Substantia nigra (tissue), 51 donors: ENCODE measurements at places on chromosomes 11 and 22.

DNA sequence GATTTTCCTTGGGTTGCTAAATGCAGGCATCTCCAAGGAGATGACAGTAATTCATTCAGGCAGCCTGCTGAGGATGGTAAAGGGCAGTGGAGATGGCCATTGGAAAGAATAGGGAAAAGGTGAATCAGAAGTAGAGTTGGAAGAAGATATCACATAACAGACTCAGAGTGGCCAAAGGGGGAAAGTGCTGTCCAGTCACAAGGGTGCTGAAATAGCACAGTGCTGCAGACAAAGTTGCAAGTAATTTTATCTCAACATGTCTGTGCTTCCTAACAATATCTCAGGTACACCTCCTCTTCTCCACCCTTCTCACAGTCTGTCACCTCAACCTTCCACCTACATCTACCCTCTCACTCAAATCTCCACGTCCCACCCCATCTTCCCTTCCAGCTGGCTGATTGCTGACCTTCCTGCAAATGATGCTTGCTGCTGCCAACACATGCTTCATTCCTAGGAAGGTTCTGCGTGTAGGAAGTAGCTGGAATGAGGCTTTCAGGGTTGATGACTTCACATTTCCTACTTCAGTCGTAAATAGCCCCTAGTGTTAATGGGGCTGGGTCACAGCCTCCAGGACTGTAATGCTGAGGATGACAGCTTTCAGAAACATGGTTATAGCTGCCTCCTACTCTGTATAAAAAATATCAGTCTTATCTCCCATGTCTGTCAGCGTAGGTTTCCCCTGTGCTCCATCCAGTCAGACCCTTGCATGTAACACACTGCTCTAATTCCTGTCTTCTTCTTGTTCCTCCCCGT, 123.9 kb downstream of the CTNND1 start:
- DNase-seq, result no peak

GRCh38 chr22:22711532-22711913, 67.1 kb downstream of the GGTLC2 start:
- no peak for DNase-seq

- DNase-seq, result no peak
Measured at GRCh38 chr11:299951-300735, 817 bp upstream of the IFITM5 start.

DNA sequence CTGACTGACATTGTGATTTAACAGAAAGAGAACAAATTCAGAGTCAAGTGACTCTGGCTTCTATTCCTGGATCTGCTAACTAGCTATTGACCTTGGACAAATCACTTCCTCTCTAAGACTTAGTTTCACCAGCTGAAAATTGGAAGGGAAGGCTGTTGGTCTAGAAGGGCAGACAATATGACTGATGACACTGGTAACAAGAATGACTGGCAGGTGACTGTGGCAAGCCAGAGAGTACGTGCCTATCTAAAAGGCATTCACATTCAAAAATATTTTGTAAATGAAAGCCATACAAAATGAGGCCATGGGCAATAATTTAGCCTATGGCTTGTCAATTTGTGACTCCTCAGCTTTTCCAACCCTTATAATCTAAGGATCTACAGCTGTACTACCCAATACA, 23.5 kb downstream of the SERGEF start:
- DNase-seq, result no peak

DNA sequence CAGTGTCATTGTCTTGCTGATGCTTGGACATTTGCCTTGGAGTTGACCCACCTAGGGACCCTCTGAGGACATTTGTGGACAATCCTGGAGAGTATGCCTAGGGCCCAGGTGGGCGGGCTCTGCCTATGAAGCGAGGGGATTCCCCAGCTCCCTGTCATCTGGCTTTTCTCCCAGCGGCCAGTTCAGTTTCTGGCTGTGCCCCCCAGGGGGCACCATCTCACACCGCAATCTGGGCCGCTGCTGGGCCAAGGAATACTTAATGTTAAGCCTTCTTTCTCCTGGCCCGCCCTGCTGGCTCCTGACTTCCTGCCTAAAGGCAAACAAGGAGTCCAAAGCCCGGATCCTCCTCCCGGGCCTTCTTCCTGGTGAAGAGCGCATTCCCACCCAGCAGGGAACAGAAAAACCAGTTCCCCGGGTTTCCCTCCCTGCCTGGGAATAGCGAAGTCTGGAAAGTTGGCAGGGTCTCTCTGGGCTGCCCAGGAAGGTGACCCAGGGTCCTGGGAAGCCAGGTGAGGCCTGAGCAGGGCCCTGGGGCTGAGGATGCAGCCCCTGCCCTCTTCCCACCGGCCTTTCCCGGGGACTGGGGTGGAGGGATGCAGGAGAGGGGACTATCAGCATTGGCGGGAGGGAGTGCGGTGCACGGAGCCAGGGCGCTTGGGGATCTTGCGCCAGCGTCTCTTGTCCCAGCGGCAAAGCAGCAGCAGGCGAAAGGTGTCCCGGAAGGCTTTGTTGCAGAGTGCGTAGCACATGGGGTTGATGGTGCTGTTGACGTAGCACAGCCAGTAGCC, 11.9 kb downstream of the CHRM1 start:
- DNase-seq, result peak; percentile 24

DNA sequence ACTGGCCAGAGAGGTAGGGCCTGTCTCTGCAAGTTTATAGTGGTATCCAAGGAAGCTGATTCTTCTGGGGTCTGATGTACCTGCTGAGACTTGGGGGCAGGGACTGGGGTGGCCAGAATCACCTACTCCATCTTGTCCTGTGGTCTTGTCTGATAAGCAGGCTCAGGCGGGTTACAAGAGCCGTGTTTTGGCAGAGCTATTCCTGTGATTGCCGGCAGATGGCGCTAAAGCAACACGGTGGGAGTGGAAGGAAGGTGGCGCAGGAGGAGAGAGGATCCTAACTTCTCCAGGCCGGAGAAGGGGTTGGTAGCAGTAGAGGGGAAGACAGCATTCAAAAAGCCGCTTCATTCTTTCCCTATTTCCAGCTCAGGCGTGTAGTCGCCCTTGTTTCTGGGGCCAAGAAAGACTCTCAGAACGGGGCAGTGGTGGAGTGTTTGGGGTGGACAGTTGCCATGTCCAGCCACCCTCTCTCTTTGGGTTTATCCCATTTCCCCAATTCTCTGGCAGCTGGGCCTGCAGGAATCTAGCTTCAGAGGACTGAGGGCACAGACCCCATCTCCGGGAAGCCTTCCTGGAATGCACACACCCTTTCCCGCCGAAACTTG, 15.1 kb downstream of the CHRM1 start:
- peak; percentile 19 for DNase-seq

- peak; percentile 76 for DNase-seq
Measured at GRCh38 chr22:29346659-29347058, 31.2 kb upstream of the RASL10A start.

DNA sequence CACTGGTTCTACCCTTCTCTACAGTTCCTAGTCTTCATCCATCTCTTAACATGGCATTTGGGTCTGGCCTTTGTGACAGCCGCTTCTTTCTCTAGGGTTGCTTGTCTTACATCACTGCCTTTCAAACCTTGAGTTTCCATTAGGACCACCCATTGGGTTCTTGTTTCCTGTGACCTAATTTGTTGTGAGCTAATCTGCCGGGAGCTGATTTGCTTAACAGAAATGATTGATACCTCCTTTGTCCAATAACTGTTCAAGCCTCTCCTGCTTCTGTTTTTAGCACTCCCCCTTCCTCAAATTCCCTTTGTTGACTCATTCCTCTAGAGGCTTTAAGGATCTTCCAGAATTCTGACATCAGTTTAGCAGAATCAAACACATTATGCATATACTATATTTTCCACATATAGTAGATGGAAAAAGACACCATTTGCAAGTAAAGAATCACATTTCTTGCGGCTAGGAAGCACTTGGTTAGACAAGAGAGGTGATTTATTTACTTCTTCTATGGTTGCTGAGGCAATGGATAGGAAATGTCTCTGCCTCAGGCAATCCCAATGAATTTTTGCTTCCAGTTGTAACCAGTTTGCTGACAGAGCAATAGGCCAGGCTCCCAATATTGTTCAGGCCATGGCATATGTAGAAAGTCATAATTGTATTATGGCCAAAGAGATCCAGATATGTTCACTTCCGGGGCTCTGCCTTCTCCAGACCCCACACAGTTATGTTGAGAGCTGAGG, 130.7 kb downstream of the SNX19 start:
- no peak for DNase-seq

GRCh38 chr22:25742918-25743708, 1.1 kb downstream of the MYO18B start:
- no peak for DNase-seq

DNA sequence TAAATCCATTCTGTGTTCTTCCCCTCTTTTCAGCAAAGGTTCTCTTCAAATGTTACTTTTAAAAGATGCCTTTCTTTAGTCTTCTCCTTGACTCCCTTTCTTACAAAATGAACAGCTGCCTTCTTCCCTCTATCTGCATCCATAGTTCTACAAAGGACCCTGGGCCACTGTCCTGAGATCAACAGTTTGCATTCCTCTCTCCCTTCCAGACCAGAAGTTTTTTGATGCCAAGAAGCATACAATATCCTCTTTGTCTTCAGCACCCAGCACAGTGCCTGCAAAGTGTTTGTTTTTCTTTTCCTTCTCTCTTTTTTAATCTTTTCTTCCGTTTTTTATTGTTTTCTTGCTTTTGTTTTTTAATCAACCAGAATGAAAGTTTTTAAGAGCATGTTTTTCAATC, 183.5 kb upstream of the SNX19 start:
- DNase-seq, result no peak

- DNase-seq, result no peak
Measured at GRCh38 chr11:87063982-87064381, 26.2 kb downstream of the TMEM135 start.

DNA sequence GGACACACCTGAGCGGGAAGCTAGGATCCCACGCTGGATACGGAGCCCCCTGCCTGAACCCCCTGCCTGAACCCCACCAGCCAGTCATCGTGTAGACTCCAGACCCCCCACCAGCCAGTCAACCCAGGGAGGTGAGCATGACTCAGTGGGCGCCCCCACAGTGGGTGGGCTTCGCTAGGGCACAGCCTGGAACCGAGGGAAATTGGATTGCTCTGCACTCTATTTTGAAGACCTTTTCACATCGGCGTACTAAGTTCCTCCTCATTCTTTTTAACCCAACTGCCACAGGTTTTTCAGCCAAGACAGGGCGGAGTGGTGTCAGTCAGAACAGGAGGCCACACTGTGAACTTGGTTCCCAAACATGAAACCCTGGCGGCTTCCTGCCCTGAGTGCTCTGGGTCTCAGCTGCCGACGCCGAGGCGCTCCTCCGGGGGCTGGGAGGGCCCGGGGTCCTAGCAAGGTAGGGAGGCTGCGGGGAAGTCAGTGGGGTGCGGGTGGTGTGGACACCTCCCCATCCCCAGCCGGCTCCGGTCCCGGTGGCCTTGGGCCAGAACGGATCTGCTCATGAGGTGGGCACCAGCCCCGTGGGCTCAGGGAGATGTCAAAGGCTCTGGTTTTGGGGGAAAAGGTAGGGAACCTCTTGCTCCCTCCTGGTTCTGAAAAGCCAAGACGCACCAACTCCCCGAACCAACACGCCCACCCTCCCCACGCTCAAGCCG, 57.0 kb downstream of the BRD1 start:
- no peak for DNase-seq

GRCh38 chr11:923691-924405, 1.8 kb upstream of the AP2A2 start:
- DNase-seq, result no peak

DNA sequence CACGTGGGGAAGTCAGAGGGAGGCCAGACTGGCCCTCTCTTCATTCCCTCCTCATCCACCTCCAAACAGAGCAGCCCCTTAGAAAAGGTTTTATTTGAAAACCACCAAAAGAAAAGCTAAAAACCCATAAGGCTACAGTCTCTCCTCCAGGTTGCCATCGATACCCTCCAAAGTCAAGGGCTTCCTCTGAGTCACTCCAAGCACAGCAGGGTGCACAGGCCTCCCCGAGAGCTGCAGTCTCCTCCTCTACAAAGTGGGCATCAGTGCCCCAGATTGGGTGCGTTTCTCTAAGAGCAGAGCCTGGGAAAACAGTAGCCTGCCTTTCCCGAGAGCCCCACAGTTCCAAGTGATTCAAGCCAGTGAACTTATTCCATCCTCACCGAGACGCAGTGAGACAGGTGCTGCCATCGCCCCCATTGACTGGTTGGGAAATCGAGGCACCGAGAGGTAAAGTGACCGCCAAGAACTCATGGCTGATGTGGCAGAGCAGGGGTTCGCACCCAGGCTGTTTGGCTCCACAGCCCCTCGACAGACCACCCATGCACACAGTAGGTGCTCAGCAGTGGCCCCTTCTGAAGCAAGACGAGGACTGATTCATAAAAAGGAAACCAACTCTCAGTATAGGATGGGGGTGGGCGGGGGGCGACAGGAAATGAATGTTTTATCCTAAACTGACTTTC, 91.7 kb upstream of the SHISAL1 start:
- no peak for DNase-seq
